ENCODE measurements at places on chromosomes 5 and 9.

- DNase-seq, result no peak
Observed at GRCh38 chr5:172523146-172523745, 68.9 kb upstream of the SH3PXD2B start.

GRCh38 chr5:180130291-180130869, 58.8 kb upstream of the RNF130 start:
- DNase-seq, result no peak

GRCh38 chr9:15268317-15268716, 38.7 kb downstream of the TTC39B start:
- no peak for DNase-seq

- DNase-seq, result no peak
Observed at GRCh38 chr9:94782355-94783101, 56.0 kb downstream of the AOPEP start.

DNA sequence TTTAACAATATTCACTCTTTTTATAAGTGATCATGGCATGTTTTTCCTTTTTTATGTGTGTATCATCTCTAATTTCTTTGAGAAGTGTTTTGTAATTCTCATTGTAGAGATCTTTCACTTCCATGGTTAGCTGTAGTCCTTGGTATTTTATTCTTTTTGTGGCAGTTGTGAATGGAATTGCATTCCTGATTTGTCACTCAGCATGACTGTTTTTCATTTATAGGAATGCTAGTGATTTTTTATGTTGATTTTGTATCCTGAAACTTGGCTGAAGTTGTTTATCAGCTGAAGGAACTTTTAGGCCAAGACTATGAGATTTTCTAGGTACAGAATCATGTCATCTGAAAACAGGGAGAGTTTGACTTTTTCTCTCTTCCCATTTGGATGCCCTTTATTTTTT, 13.1 kb upstream of the SPINK13 start:
- no peak for DNase-seq

DNA sequence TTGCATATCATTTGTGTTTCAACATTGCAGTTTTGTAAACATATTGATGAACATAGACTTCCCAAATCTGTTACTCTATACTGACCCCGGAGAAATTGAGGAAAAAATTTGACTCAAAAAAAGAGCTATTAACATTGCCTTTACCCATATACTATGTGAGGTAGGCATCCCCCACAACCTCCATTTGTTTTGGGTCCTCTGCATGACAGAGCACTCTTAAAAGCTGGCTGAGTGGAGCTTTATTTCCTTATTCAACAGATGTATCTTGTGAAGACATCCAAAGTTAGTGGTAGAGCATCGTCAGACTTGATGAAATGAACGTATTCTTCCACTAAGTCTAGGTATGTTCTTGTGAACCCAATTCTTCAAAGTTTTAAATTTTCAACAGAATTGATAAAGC, 310.5 kb downstream of the CDH9 start:
- DNase-seq, result no peak

- peak; percentile 41 for DNase-seq
Observed at GRCh38 chr5:115180165-115180709, 10.5 kb upstream of the TRIM36 start.

DNA sequence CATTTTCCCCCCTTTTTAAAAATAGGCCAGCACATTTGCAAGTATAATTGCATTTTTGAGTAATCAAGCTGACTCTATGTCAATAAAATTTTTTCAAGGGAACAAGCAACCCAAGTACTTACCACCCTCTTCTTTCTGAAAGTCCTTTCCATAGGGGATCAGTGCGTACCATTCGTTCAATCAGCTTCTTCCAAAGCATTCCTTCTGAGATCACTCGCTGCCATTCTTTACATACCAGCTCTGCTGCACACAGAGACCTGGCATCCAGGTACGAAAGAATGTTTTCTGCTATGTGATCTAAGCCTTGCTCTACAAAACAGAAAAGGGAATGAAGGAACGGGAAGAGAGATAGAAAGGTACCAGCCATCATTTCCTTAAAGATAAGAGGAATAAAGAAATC, 106.6 kb downstream of the FBXW11 start:
- no peak for DNase-seq

DNA sequence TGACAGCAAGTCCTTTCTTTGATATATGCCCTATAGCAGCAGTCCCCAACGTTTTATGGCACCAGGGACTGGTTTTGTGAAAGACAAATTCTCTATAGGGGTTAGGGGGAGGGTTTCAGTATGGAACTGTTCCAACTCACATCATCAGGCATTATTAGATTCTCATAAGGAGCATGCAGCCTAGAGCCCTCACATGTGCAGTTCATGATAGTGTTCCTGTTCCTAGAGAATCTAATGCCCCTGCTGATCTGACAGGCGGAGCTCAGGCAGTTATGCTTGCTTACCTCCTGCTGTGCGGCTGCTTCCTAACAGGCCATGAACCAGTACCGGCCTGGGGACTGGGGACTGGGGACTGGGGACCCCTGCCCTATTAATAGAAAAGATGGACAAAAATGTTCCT, 2.7 kb upstream of the RAPGEF6 start:
- DNase-seq, result no peak

- DNase-seq, result no peak
Observed at GRCh38 chr5:68519143-68519542, 303.6 kb downstream of the PIK3R1 start.

DNA sequence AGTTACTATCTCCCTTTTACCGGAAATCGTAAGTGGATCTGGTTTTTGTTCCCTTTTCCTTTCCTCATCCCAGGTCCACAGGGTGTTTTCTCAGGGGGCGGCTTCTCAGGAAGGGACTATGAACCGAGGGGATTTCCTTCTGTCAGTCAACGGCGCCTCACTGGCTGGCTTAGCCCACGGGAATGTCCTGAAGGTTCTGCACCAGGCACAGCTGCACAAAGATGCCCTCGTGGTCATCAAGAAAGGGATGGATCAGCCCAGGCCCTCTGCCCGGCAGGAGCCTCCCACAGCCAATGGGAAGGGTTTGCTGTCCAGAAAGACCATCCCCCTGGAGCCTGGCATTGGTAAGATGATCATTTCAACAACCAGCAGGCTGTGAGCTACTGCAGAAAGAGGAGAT, 75.8 kb downstream of the GOLPH3 start:
- DNase-seq, result no peak

- peak; percentile 24 for DNase-seq
Observed at GRCh38 chr9:109166771-109167601, at the start of gene FRRS1L. Gene FRRS1L (minus strand): TSS chr9:109167249. CDS start chr9:109167138, 111 bp downstream.

DNA sequence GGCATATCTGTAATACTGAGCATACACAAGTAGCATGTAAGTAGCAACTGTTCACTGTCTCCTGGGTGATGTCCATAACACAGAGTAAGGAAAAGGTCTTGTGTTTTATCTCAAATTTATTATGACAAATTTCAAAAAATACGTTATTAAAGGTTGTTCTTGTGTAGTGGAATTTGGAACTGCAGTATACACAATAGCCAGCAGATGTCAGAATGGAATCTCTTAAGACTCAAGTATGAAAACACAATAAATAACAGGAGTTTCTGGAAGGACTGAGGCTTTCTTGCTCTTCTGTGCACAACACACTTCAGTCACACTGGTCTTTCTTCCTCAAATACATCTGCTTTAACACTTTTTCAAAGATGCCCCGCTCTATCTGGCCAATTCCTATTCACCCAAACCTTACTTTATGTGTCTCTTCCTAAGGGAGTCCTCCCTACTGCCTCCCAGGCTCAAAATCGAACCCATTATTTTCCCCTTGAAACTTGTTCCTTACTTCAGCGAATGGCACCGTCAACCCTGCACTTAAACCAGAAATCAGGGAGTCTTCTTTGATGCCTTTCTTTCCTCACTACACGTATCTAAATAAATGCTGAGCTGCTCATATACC, 6.5 kb upstream of the FBXO10 start:
- no peak for DNase-seq

DNA sequence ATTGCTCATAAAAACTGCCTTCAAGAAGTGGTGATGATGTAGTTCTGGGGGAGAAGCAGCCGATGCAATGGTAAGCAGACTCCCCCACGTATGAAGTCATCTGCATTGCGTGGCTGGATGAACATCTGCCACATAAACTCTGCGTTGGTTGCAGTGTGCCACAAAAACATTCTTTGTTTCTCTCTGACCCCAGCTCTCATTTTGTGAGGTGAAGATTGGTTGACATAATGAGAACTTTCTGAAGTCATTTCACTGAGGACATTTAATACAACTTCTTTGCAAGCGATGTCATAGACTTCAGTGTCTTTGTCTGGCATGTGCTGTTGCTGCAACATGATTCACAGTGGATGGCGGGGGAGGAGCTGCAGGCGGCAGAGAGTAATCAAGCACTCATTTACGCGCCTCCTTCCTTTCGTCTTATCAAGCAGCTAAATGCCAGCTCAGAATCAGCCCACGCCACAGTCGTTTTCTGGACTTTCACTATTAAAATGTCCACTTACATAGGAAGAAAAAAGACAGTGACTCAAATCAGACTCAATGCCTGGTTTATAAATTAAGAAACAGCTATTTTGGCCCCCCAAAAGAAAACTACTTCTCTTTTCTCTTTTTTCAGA, 91.5 kb upstream of the NFIL3 start:
- peak; percentile 3 for DNase-seq

DNA sequence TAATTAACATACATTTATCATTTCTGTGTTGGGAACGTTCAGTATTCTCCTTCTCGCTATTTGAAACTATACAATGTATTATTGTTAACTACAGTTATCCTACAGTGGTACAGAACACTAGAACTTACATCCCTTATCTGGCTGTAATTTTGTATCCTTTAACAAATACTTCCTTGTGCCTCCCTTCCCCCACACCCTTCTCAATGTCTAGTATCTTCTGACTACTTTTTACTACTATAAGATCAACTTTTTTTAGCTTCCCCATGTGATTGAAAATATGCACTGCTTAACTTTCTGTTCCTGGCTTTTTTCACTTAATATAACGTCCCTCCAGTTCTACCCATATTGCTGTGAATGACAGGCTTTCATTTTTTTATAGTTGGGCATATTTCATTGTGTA, 253.5 kb downstream of the RAB3C start:
- no peak for DNase-seq

DNA sequence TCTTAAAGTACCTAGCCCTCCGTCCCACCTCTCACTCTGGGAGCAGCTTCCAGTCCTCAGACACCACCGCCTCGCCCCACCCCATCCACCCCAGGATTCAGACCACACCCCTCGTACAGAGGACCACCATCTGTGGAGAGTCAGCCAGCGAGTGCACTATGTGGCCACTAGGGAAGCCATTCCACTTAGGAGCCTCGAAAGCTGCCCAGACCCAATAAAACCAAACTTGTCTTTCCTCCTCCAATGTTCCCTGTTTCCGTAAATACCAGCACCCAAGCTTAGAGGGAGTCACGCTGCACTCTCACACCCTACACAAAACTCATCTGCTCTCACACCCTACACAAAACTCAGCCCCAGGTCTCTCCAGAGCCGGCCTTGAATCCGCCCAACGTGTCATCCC, 1.9 kb downstream of the GCNT4 start:
- no peak for DNase-seq

GRCh38 chr5:16666883-16667398, 50.1 kb upstream of the RETREG1 start:
- peak; percentile 27 for DNase-seq

- no peak for DNase-seq
Observed at GRCh38 chr5:74028406-74028805, 402.4 kb downstream of the ARHGEF28 start.

DNA sequence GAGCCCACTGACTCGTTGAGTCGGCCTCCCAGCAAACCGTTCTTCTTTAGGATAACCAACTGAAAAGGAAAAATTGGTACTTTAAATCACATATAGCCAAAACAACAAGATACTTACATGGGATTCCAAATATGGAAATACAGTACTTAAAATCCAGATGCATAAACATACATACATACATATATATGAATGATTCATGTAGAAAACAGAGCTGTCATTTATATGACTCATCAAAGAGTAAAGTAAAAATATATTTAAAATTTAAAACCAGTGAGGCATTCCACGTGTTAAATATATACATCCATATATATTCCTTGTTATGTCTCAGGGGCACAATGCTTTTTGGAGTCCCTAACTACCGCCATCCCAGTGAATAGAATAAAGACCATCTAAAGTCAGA, 36.7 kb downstream of the DMGDH start:
- DNase-seq, result no peak

GRCh38 chr5:125390326-125390725, 643.9 kb upstream of the ZNF608 start:
- DNase-seq, result no peak

- no peak for DNase-seq
Observed at GRCh38 chr9:16688814-16689213, 181.7 kb downstream of the BNC2 start.

DNA sequence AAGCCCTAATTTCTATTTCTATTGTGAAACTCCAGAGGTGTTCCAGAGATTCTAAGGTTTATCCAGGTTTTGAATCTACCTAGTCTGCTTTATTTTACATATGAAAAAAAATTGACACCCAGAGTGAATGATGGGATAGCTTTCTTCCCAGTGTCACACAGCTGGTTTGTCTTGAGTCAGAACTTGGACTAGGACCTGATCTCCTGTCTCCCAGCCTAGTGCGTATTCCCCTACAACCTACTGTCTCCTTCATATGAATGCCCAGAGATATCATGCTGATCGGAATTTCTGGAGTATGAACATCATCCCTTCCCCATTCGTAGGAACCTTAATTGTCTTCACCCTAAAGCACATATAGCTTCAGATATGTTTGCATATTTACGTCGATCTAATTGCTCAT, 524.2 kb downstream of the SPATA31D1 start:
- no peak for DNase-seq

DNA sequence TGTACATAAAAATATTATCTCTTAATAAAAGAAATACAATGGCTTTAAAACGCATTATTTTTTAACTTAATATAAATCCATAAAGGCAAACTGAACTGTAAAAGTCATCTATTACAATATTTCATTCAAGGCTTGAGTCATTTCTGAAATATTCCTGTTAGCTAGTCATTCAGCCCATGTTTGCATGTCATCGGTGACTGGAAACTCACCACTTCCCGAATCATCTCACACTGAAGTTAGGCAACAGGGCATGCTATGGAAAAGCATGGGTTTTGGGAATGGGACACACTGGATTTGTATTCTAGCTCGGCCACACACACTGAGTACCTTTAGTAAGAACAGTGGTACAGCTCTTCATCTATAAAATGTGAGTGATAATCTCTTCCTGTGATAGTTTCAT, 691.1 kb upstream of the C9orf72 start:
- no peak for DNase-seq

- no peak for DNase-seq
Observed at GRCh38 chr5:149317281-149318048, 27.8 kb upstream of the GRPEL2 start.

- DNase-seq, result no peak
Observed at GRCh38 chr9:19901586-19901985, 112.7 kb upstream of the SLC24A2 start.

GRCh38 chr9:121749614-121750013, 98.2 kb downstream of the DAB2IP start:
- no peak for DNase-seq

DNA sequence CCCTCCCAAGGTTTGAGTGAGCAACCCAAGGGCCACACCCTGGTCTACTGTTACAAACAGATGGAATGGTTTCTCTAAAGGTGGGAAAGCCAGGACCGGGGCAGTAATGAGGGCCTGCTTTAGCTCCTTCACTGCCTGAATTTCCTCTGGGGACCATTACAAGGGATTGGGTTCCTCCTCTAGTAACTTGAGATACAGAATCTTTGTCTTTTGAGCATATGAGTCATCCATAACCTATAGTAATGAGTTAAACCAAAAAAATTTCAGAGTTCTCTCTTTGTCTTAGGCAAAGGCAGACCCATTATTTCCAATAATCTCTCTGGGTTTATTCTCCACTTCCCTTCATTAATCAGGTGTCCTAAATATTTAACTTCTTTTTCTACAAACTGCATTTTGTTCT, 618.8 kb downstream of the HINT1 start:
- no peak for DNase-seq

Data from NCI-H774 (cell line).